Muscle of back (tissue), 13 donors: ENCODE measurements at places on chromosomes 11 and 22.

- no peak for DNase-seq
These were observed 159.2 kb upstream of the DDI1 start for GRCh38 chr11:103877221-103877620.

GRCh38 chr22:27370269-27370668 lies 431.3 kb downstream of the MN1 start:
- DNase-seq: no peak

- no peak for DNase-seq
These were observed 21.5 kb downstream of the PRRG4 start for GRCh38 chr11:32851251-32851650.

- no peak for DNase-seq
These were observed 47.0 kb upstream of the PSMA1 start for GRCh38 chr11:14567064-14567651.

GRCh38 chr11:60834742-60835533 lies 7.0 kb upstream of the CCDC86 start:
- DNase-seq: no peak

GRCh38 chr22:44445731-44446130 lies 52.3 kb downstream of the RTL6 start:
- no peak for DNase-seq

DNA sequence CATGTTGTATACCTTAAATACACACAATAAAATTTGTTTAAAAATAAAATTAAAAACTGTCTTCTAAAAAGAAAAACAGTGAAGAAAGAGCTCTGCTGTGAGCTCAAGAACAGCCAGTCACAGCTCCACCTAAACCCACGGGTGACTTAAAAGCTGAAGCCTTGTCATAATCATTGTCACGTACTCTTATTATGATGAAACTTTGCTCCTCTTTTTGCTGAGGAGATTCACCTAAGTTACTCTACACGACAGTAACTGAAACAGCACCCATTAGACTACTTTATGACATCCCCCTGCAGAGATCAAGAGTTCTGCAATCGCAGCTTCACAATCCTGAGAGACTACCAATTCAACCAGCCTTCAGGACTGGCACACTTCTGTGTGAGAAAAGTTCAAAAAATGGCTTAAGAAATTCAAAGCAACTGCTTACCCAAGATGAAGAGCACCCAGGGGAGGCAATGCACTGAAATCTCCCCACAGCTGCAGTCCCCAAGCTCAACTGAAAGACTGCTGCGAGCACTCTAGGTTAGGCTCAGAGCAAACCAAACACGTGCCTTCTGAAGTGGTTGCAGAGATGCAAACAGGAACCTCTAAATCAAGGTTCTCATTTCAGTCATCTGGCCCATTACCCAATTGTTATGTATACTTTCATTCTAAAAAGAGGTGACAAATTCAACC lies at the start of gene JAML:
Gene JAML (minus strand): TSS at position 501 of the 678 bp plus-strand sequence. CDS start 10,145 bp downstream, outside the sequence.
- DNase-seq: no peak

DNA sequence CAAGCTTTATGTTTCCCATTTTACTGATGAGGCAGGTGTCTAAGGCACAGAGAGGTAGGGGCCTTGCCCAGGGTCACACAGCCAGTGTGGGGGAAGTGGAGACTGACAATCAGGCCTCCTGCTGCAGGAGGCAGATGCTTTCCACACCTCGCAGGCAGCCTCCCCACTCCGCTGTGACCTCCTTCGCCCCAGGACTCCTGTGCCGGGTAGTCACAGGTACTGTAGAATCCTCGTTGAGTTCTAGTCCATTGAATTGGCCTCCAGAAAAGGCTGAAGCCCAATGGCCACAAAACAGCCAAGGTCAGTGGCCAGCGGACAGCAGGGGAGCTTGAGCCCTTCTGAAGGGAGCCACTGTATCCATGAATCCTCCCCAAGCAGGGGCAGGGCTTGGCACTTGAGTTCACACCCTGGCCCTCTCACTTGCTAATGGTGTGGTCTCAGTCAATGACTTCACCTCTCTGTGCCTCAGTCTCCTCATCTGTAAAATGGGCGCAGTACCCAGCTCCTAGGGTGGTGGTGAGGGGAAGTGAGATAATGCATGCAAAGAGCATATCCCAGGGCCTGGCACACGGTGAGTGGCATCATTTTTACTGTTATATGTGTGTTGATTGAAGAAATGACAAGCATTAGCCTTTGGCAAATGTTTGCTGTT lies 1.1 kb upstream of the FXYD2 start:
- DNase-seq: no peak

GRCh38 chr11:65952052-65952521 lies 6.8 kb downstream of the TSGA10IP start:
- DNase-seq: no peak
